ENCODE measurements at places on chromosomes 12 and 14. TPM values are rescaled to one million over a fixed set of nuclear protein-coding genes. Genes with fewer than 3 reads are reported as not detected.

- no peak for DNase-seq
Measured at GRCh38 chr12:58204071-58204470, 262.7 kb downstream of the ATP23 start.

DNA sequence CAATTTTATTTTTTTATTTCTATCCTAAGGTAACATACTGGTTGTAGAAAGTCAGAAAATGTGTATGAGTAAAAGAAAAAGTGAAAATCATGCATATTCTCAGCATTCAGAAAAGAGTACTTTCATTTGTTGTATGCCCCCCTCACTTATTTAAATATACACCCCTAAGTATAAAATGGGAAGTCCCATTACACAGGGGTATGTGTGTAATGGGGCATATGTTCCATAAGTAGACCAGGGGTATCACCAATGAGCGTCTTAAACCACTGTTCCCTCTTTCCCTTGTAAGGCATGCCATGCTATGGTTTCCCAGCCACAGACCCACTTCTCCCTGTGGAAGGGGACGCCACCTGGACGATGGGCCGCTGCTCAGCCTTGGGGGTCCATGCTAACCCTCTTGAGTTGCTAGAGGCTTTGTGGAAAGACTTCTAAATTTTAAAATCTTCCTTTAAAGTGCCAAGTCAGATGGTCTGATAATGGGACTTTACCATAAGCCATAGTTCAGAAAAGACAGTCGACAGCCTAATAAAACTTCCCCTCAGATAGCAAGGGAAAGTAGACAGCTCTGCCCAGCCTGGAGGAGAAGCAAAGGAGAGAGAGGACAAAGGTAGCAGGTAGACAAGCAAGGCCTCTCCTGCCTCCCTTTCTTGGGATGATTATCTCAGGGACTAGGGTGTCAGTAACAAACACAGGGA, 118.2 kb downstream of the ZFP36L1 start:
- DNase-seq, result no peak

DNA sequence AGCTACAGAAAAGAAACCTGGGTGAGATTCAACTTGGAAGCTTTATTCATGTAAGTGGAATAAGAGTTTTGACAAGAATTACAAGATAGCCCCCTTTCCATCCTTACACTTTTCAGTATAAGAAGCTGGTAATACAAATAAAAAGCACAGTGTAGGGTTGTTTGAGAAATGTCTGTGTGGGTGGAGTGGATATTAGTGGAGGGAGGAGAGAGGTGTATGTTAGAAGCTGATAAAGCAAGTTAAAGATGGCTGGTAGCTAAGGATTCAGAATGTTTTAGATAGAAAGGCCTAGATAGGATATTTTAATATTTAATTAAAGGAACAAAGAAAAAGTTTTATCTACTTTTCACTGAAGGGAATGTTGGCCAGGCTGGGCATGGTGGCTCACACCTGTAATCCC, 12.5 kb downstream of the CFAP54 start:
- DNase-seq, result no peak

GRCh38 chr12:15806826-15807225, 17.6 kb upstream of the EPS8 start:
- no peak for DNase-seq

DNA sequence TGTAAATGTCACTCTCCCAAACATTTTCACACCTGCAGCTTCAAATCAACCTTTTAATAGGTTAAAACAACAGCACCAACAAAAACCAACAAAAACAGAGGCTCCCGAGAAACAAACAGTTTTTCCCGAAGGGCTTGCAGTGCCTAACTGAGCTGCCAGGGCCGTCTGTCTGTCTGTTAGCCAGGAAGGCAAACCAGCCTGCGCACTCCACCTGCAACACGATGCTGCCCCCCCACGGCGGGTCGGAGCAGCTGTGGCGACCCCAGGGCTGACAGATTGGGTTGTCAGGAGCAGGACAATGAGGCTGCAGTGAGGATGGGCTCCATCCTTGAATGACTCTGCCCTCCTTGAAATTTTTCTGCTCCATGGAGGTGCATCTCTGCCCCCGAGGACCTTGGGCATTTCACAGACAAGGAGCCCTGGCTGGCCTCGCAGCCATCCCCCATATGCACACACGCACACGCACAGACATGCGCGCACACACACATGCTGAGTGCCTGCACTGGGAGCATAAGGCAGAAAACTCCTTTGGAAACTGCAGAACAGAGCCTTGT, 2.6 kb downstream of the RTL1 start:
- no peak for DNase-seq

DNA sequence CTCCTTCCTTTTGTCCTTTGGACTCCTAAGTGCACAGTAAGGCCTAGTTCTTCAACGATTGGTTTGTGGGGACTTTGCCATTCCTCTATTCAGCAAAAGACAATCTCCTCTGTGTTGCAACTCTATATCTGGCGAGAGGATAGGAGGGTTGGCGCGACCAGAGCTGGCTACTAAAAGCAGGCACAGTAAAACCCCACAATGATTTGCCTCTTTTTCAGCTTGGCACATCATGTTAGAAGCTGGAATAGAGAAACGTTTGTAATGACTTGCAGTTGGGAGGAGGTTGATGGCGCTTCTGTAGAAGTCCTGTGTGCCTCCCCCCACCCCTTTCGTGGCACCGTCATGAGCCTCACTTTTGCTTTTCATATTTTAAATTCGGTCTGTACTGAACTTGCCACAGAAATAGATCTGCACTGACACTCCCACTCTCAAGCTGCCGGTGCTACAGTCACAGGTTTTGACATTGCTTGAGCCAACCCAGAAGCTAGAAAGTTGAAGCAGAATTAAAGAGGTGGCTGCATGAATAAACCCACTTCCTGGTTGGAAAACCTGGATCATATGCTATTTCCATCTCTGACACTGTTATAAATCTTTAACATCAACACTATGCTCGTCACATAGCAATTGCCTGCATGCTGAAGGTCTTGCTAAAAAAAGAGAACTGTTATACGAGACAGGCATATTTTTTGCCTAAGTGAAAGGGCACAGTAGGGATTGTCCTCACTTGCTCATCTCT, 315.3 kb upstream of the PRICKLE1 start:
- DNase-seq, result no peak

- no peak for DNase-seq
Measured at GRCh38 chr12:82300611-82301010, 57.6 kb downstream of the CCDC59 start.

- no peak for DNase-seq
Measured at GRCh38 chr12:57939291-57939690, 2.1 kb upstream of the ATP23 start.

DNA sequence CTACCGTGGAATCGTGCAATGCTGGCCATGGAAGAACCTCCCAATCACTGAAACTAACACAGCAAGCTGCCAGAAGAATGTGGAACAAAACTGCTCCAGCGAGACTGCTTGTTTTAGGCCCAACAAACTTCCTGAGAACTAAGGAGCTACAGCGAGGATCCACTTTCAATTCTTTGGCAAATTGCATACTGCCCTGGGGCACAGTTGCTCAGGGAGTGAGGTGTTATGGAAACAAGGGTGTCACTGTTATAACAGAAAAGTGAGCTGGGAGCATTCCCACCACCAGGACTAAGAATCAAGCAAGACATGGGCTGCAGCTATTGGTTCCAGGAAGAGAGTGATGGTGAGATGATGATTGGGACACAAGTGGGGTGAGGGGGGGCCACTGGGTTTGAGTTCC, 1606.1 kb upstream of the FLRT2 start:
- no peak for DNase-seq

DNA sequence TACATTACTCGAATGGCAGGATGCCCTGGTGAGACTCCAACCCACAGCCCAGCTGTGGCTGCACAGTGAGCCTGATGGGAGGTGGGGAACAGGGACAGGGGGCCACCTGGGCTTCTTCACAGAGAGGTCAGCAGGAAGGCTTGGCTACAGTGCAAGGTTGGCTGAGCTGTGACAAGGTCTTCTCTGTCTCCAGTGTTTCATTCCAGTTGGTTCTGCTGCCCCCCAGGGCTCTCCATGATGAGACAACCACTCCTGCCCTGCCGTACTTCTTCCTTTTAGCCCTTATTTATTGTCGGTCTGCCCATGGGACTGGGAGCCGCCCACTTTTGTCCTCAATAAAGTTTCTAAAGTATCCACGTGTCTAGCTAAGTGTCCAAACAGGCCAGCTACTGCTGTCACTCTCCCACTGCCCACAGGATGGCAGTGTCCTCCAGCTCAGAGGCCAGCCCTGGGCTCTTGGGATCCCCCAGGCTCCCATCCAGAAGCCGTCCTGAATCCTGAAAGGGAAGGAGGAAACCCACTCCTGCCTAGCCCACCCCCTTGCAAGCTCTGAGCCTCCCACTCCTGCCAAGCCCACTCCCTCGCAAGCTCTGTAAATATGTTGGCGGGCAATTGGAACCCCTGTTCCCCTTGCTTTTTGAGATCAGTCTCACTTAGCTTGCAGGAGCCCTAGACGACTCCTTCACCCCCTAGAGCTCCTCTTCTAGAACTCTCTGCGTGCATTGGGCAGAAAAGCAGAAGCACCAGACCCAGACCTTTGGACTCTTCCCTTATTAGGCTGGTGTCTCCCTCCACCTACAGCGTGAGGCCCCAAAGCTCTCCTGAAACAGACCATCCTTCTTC, 5.4 kb downstream of the C1QL4 start:
- peak; percentile 44 for DNase-seq

- no peak for DNase-seq
Measured at GRCh38 chr14:72275242-72275641, 343.0 kb downstream of the RGS6 start.

GRCh38 chr14:73290279-73290678, 53.0 kb downstream of the PAPLN start:
- no peak for DNase-seq

- peak; percentile 80 for DNase-seq
Measured at GRCh38 chr14:61140872-61141271, 140.3 kb downstream of the TMEM30B start.

DNA sequence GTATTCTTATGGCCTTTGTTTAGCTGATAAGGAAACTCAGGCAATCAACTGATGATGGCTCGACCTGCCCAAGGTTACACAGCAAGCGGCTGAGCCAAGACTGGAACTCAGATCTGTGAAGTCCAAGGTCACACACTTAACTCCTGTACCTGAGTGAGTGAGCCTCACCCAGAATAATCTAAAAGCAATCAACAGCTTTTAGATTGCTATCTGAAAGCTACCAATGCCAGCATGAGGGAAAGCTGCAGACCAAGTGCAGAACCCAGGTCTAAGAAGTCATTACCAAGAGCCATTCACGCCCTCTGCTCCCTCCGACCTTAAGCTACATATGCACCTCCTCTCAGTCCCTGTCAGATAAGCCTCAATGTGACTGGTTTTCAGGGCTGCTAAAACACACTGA, 12.1 kb downstream of the APPL2 start:
- no peak for DNase-seq

- no peak for DNase-seq
Measured at GRCh38 chr12:131014343-131014742, 60.6 kb downstream of the ADGRD1 start.

LBHD2 gene
- polyA plus RNA-seq, result not detected

TSPAN19 gene
- polyA plus RNA-seq, result not detected

MMP14 gene
- polyA plus RNA-seq, result 365 TPM

OLR1 gene
- polyA plus RNA-seq, result 13.0 TPM

VDR gene
- 11.9 TPM for polyA plus RNA-seq

CFAP54 gene
- polyA plus RNA-seq, result 1.2 TPM

LYSET gene
- 15.6 TPM for polyA plus RNA-seq

FAIM2 gene
- 9.1 TPM for polyA plus RNA-seq

SLC2A13 gene
- 3.1 TPM for polyA plus RNA-seq

CACNA1C gene
- polyA plus RNA-seq, result 5.9 TPM

Data from AG04450 (cell line).